ENCODE measurements at places on chromosomes 5 and 9.
A peak's percentile ranks its signal among the peaks of the same experiment; 100 is the strongest.

DNA sequence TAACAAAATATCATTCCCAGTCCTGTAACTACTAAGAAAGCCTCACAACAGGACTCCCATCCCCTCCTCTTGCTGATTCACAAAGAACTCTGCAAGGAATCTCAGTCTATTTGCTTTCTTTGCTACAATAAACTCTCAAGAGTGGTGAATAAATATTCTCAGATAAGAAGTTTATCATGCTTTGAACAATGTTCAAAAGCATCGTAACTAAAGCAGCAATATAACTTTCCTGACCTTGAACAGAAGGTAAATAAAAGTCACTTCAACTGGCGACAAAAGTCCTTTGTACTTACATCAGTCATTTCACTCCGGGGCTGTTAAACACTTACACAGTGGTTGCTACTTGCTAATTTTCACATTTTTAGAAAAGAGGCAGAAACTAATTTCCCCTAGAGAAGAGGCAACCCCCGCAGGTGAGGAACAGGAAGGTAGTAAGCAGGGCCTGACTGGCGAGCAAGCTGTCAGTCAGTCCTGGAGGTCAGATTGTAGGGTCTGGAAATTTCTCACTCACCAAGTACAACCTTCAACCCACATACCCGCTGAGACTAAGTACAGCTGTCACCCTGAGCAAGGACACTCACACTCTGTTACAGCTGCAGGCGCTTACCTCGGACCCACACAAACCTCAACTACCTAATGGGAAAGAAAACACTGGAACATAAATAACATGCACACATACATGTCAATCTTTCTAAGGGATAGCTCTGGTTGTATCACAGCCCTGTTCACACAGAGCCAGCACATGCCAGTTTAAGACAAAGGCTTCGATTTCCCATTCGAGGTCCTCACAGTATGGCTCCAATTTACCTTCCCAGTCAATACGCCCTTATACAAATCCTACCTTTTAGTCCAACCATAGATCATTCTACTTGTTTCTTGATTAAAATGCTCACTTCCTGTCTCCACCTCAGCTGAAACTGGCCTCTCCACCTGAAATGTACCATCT is 104.6 kb upstream of the RETREG1 start:
- DNase-seq = no peak

- peak; percentile 73 for DNase-seq
Measured at GRCh38 chr9:136901516-136902258, 15.4 kb downstream of the TRAF2 start.

DNA sequence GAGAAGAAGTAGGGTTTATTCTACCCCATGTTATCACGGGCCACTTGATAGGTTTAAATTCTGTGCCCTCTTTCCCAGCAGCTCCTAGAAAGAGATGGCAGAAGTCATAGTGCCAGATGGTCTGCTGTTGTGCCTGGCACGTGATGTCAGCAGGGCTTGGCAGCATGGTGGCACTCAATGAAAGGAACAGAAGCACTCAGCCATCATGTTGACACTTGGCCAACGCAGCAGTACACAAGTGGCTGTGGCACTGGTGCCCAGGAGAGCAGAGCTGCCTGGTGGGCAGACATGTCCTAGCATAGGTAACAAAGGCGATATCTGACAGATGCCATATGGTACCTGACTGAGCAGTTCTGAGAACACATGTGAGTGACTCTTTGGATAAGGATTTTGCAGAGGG is 796.4 kb upstream of the ACO1 start:
- DNase-seq = no peak

DNA sequence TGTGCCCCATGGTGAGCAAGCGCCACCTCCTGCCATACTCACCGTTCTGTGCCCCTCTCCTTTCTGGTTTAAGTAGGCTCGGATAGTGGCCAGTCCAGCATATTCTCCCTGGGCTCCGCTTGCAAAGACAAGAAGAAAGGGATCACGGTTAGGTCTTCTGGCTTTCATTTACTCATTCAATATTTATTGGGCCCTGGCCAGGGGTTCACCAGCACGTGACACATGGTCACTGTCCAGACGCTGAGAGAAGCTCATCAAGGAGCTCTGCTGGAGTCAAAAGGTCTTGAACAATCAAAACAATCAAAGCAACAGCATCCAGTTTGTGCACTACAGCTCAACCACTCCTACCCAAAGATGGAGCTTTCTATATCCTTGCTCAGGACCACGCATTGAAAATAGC is 80.2 kb downstream of the GLDC start:
- DNase-seq = no peak

GRCh38 chr9:86925686-86926085 is 21.6 kb downstream of the GAS1 start:
- no peak for DNase-seq

GRCh38 chr5:72711351-72711750 is 105.1 kb upstream of the TNPO1 start:
- no peak for DNase-seq

DNA sequence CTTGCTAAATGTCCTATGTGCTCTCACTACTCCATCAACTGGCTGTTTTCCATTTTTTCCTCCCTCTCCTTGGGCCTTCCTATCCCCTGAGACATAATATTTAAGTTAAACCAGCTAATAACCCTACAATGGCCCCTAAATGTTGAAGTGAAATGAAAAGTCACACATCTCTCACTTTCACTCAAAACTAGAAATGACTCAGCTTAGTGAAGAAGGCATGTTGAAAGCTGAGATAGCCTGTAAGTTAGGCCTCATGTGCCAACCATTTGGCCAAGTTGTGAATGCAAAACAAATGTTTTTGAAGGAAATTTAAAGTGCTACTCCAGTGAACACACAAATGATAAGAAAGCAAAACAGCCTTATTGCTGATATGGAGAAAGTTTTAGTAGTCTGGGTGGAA is 48.8 kb upstream of the CDH10 start:
- DNase-seq = no peak

DNA sequence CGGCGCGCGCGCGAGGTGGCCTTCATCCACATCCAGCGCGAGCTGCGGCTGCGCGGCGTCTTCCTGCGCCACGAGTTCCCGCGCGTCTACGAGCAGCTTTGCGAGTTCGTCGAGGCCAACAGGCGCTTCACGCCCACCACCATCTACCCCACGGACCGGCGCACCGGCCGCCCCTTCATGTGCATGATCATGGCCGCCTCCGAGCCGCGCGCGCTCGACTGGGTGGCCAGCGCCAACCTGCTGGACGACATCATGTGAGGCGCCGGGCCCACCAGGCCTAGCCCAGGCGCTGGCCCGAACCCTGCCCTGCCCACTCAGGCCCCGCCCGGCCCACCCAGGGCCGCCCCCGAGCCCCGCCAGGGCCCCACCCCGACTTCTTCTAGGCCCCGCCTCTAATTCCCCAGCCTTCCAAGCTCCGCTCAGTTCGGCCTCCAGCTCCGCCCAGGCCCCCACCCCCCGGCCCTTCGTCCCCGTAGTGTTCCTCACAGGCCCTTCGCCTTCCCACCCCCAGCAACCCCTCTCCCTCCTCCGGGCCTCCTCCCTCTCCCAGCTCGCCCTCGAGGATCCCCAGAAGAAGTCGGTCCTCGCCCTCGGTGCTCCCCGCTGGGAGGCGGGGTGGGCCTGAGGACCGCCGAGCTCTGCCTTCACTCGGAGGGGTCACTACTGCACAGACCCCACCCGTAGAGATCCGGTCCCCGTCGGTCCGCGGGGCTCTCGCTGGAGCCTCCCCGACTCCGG is 2.0 kb upstream of the PHPT1 start:
- peak; percentile 20 for DNase-seq

DNA sequence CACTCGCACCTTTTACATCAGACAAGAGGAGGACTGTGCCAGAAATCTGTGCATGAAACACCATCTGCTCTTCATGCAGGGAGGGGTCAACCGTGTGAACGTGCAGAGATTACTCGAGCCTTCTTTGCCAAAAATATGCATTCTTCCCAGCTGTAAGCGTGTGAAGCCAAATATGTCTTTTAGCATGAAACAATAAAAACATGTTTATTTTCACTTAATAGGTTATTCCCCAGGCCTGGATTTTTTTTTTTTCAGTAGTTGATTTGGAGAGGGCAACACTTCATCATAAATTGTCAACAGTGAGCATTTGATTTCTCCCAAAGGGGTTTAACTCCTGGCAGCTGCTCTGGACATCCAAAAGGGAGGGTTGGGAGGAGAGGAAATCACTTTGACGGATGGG is 23.8 kb downstream of the PLAC8L1 start:
- no peak for DNase-seq

DNA sequence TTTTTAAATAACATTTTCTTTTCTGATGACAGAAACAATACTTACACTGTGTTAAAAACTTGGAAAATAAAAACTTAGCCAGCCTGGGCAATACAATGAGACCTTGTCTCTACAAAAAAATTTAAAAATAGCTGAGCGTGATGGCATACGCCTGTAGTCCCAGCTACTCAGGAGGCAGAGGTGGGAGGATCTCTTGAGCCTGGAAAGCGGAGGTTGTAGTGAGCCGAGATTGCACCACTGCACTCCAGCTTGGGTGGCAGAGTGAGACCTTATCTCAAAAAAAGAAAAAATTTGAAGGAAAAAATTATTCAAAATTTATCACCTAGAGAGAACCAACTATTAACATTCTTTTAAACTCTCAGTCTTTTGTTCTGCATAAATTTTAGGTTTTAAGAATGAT is 4.9 kb upstream of the CMYA5 start:
- no peak for DNase-seq

DNA sequence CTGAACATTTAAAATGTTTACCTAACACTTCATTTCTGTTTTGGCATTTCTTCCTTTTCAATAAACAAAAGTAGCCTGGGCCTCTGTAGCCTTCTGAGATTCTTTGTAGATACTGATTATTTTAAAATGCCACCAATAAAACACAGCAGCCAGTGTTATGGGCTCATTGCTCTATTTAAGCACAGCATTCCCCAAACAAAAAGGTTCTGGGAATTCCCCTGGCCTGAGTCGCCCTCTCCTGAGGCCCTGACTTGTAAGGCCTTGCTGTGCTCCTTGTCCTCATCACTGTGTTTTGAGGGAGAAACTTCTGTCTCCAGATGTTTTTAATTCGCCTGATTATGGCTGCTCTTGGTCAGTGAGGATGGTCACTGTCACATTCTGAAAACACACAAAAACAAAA is 33.0 kb upstream of the CTXN3 start:
- DNase-seq = no peak

DNA sequence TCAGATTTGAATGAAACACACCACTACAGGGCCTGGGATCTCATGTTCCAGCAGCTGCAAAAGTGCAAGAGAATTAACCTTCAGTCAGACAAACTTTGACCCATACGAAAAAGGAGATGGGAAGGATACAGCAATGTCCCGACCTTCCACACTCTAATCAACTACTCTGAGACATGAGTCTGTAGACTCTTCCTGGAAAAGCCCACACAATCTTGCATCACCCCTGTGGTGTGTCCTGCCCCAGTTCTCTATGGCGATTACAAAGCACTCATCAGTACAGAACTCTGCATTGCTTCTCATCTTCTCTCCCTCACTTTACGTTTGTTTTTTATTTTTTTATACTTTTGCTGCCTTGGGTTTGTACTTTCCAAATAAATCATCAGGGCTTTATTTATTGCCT is 241.0 kb upstream of the KIF2A start:
- no peak for DNase-seq

GRCh38 chr9:69170231-69170630 is 3.8 kb upstream of the TJP2 start:
- DNase-seq = no peak

GRCh38 chr5:51986733-51987132 is 603.5 kb downstream of the ISL1 start:
- no peak for DNase-seq

DNA sequence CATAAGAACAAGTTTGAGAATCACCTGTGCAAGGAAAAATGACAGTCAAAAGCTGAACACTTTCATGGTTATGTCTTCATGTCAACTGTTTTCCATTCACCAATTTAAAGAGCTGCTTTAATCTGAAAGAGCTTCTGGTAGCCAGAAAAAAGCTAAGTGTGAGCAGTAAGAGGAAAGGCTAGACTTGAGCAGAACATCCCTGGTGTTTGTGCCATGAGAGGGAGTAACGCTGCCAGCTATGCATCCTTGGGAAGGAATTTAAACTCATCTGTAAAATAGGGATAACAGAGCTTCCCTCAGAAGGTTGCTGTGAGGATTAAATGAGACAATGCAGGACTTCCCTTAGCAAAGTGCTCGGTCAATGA is 193.7 kb downstream of the MAPKAP1 start:
- no peak for DNase-seq

- DNase-seq = no peak
Measured at GRCh38 chr5:16794269-16794913, 141.7 kb downstream of the MYO10 start.

- no peak for DNase-seq
Measured at GRCh38 chr9:118891213-118891612, 478.0 kb downstream of the BRINP1 start.

DNA sequence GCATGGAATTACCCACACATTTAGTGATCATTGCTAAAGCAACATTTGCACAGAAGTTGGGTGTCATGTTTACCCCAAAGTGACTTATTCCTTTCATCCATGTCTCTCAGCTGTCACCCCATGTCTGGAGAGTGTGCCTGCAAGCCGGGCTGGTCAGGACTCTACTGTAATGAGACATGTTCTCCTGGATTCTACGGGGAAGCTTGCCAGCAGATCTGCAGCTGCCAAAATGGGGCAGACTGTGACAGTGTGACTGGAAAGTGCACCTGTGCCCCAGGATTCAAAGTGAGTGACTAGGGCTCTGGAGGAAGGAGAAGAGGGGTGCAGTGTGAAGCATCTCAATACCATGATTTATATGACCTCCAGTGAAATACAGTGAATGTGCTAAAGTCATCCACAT is 99.9 kb upstream of the PRRC1 start:
- DNase-seq = no peak

DNA sequence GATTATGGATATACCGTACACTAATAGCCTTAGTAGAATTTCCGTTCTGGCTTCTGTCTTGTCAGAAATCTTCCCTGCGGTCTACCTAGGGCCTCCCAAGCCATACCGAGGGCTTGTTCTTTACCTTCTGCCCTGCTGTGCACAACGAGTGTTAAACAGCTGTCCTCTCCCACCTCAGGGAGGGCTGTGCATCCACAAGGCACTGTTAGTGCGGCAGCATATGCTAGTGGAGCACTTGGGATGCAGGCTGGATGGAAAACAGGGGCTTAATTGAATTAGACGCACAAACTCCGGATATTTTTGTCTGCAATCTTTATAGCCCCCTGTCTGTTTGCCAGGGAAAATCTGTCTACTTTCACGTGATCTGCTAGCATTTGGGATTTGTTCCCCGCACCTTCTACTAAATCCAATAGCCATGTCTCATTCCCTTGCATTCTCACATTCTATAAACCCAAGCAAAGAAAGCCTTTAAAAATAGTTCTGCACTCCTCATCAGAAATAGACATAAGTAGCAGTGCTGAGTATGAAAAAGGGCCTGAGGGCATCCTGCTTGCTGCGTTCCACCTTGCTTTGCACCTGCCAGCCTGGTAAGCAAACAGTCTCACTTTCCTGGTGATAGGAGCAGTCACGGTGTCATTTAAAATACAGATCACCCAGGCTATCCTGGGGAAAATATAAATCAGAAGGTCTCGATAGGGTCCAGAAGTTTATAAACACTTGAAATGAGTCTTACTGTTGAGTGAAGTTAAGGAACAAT is 382.6 kb downstream of the RASEF start:
- no peak for DNase-seq
